Smooth muscle cell of trachea (primary cell): ENCODE measurements at places on chromosomes 1 and 21. TPM values are rescaled to one million over a fixed set of nuclear protein-coding genes. Genes with fewer than 3 reads are reported as not detected.

The C1orf210 gene
- not detected in 2 replicates for total RNA-seq

The PSMA5 gene
- total RNA-seq, result 30.4 and 60.2 TPM in 2 replicates

The NECTIN4 gene
- under 0.01 and 0.17 TPM in 2 replicates for total RNA-seq

The SPRR2E gene
- not detected in 2 replicates for total RNA-seq

The ELAPOR1 gene
- total RNA-seq, result 0.15 and 0.33 TPM in 2 replicates

The S100A12 gene
- not detected in 2 replicates for total RNA-seq

The CRYAA gene
- not detected in 2 replicates for total RNA-seq

The VTCN1 gene
- total RNA-seq, result not detected in 2 replicates

The PEAR1 gene
- total RNA-seq, result 5.6 and 7.4 TPM in 2 replicates

The STMN1 gene
- total RNA-seq, result 37.1 and 248 TPM in 2 replicates

The SPOCD1 gene
- total RNA-seq, result 61.5 and 76.4 TPM in 2 replicates

The TTLL7 gene
- 18.7 and 31.6 TPM in 2 replicates for total RNA-seq

The GSTM1 gene
- total RNA-seq, result 0.15 and 25.1 TPM in 2 replicates

The PLA2G2D gene
- not detected in 2 replicates for total RNA-seq

The PRRX1 gene
- total RNA-seq, result 194 and 270 TPM in 2 replicates

The PPIAL4G gene
- total RNA-seq, result not detected in 2 replicates

The SPATA46 gene
- not detected in 2 replicates for total RNA-seq

The NBPF26 gene
- total RNA-seq, result 22.0 and 24.9 TPM in 2 replicates

The CBS gene
- total RNA-seq, result 47.0 and 58.5 TPM in 2 replicates

The HP1BP3 gene
- 257 and 336 TPM in 2 replicates for total RNA-seq

The AGT gene
- 1.3 and 2.0 TPM in 2 replicates for total RNA-seq

The S100A7A gene
- not detected in 2 replicates for total RNA-seq

The NMNAT2 gene
- total RNA-seq, result under 0.01 and 0.83 TPM in 2 replicates

The LRRIQ3 gene
- 0.83 and 1.0 TPM in 2 replicates for total RNA-seq

The TACSTD2 gene
- 0.15 and 0.33 TPM in 2 replicates for total RNA-seq

The CSF3R gene
- total RNA-seq, result under 0.01 TPM in 1 of 2 replicates, not detected in the other

The MIXL1 gene
- under 0.01 TPM in 1 of 2 replicates, not detected in the other for total RNA-seq

The GJA5 gene
- 2.0 TPM in 1 of 2 replicates, not detected in the other for total RNA-seq

The ALX3 gene
- total RNA-seq, result not detected in 2 replicates

The FOXE3 gene
- total RNA-seq, result not detected in 2 replicates

The OLIG2 gene
- not detected in 2 replicates for total RNA-seq

The RPE65 gene
- total RNA-seq, result not detected in 2 replicates

The TRPM2 gene
- total RNA-seq, result under 0.01 TPM in 1 of 2 replicates, not detected in the other

The LINGO4 gene
- not detected in 2 replicates for total RNA-seq

The SNX7 gene
- 46.5 and 54.0 TPM in 2 replicates for total RNA-seq

The CFHR1 gene
- 0.50 TPM in 1 of 2 replicates, not detected in the other for total RNA-seq

The LAMC1 gene
- total RNA-seq, result 539 and 796 TPM in 2 replicates

The F5 gene
- total RNA-seq, result under 0.01 TPM in 1 of 2 replicates, not detected in the other

The USH2A gene
- total RNA-seq, result under 0.01 TPM in 1 of 2 replicates, not detected in the other
